ENCODE measurements at places on chromosomes 16 and 17. TPM values are rescaled to one million over a fixed set of nuclear protein-coding genes. Genes with fewer than 3 reads are reported as not detected.

The CACNG3 gene
- 2.2 TPM for total RNA-seq

The SLC38A8 gene
- not detected for total RNA-seq

The CCDC78 gene
- total RNA-seq = 18.9 TPM

The ABCA3 gene
- 110 TPM for total RNA-seq

The RSKR gene
- 44.5 TPM for total RNA-seq

The CCL8 gene
- not detected for total RNA-seq

The HCRT gene
- not detected for total RNA-seq

The CX3CL1 gene
- not detected for total RNA-seq

The TBC1D26 gene
- total RNA-seq = 2.4 TPM

The ANKFN1 gene
- total RNA-seq = 0.96 TPM

The NPIPB5 gene
- 278 TPM for total RNA-seq

The CNOT1 gene
- 165 TPM for total RNA-seq

The TSEN54 gene
- 26.6 TPM for total RNA-seq

The SLC13A2 gene
- total RNA-seq = not detected
